Activated T-helper 17 cell treated with anti-CD3 and anti-CD28 coated beads, Interleukin-2, amount 50 U/mL, for 72 hours (primary cell): ENCODE measurements at places on chromosomes 3 and 15. TPM values are rescaled to one million over a fixed set of nuclear protein-coding genes. Genes with fewer than 3 reads are reported as not detected.
A peak's percentile ranks its signal among the peaks of the same experiment; 100 is the strongest.

GRCh38 chr3:66010739-66011655 lies 27.7 kb downstream of the MAGI1 start:
- no peak for ATAC-seq

GRCh38 chr15:81747026-81747425 lies 298.8 kb downstream of the MEX3B start:
- no peak for ATAC-seq

DNA sequence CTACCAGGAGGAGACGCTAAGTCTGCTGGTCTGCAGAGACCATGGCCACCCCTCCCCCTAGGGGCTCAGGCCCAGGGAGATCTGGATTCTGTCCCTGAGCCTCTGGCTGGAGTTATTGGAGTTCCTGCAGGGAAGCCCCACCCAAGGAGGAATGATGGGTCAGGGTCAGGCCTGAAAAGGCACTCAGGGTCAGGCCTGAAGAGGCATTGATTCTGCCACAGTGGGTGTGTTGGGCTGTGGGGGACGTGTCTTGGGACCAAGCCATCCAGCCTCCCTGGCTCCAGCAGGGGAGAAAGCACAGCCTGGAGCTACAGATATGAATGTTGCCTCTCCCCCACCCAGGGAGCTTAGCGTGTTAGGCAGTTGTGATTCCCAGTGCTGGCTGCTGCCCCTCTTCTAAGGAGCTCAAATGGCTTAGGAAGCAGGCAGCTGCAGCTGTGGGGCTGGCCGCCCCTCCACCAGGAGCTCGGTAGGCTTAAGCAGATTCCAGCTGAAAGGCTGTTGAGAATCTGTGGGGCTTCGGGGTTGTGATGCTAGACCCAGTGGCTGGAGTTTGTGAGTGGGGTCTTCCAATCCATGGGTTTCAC lies 176.7 kb downstream of the CHL1 start:
- ATAC-seq = no peak

Gene IL5RA
- total RNA-seq = 0.79 TPM

- ATAC-seq = peak; percentile 70
Observed at GRCh38 chr15:51077221-51078153, 17.2 kb downstream of the TNFAIP8L3 start.

GRCh38 chr15:85019815-85020590 lies 38.3 kb downstream of the PDE8A start:
- ATAC-seq = peak; percentile 71

Gene CLRN1
- not detected for total RNA-seq

DNA sequence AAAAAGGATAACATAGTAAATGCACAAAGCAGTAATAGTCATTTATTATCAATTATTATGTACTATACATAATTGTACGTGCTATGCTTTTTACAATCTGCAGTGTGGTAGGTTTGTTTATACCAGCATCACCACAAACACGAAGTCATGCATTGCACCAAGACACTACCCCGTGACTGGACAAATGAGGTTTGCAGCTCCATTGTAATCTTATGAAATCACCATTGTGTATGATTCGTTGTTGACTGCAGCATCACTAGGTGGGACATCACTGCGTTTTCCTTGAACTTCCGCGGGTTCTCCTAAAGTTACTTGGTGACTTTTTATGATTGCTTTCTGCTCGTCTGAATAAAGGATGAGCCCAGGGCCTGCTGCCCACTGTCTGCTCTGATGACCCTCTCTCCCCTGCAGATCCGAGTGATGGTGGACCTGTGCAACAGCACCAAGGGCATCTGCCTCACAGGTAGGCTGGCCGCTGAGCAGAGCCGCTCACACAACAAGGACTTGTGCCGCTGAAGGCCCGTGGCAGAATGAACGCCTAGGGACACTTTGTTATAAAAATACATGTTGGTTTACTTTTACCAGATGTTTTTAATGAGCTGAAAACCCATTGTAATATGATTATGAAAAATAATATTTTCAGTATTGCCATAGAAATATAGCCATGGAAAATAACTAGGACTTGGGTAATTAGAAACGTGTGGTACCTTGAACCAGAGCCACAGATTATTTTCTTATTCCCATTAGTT lies 35.8 kb downstream of the GLDN start:
- no peak for ATAC-seq

Gene MAPKBP1
- total RNA-seq = 45.5 TPM

Gene TRIM42
- not detected for total RNA-seq

- no peak for ATAC-seq
Observed at GRCh38 chr3:14646589-14647413, 4.8 kb upstream of the CCDC174 start.

GRCh38 chr3:83628471-83628870 lies 1330.3 kb upstream of the CADM2 start:
- ATAC-seq = no peak

- no peak for ATAC-seq
Observed at GRCh38 chr3:38658841-38659240, 9.4 kb upstream of the SCN5A start.

DNA sequence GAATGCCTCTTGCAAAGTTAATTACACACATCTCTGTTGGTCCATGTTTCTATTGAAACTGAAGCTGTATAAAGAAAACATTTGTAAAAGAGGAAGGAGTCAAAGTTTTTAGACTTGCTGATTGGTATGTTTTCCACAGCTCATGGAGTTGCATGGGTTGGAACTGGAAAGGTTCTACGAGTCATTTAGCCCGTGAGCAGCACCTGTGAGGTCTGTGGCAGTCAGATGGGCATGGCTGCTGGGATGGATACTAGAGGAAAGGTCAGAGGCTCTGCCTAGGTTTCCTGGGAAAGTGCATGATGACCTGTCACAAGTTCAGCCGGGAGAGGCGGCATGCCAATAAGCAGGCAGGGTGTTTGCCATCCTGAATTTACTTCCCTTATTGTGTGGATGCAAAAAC lies 155.4 kb downstream of the CACNA1D start:
- no peak for ATAC-seq

DNA sequence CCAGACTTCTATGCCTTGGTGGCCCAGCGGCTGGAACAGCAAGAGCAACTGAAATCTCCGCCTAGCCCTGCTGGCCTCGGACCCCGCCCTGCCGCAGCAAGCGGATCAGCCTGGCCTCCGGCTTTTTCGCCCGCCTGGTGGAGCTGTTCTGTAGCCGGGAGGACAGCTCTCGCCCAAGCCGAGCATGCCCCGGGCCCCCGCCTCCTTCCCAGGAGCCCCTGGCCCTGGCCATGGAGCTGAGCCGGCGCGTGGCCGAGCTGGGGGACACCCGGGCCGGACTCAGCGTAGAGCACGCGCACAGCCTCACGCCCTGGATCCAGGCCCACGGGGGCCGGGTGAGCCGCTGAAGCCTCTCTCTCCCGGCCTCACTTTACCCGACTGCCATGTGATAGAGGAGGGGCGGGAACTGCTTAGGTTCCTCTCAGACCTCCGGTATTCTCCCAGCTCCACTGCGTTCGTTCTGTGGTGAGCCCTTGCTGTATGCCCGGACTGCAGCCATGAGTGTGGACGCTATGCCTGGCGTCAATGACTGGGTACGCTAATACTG lies 24.1 kb upstream of the MRPL3 start:
- no peak for ATAC-seq

DNA sequence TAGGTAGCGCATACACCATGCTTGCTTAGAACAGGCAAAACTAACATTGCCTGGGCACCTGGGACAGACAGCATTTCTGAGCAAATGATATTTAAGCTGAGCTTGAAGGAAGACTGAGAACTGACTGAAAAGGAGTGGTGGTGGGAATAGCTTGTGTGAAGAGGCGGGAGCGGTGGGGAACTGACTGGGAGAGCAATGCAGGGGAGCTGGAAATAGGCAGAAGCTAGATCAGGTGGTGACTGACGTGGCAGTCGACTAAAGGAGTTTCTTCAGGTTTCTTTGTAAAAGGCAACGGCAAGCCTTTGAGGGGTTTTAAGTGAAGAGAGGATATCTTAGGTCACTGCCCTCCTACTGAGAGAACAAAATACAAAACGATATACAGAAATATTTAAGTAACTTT lies 61.8 kb downstream of the NEO1 start:
- ATAC-seq = no peak

DNA sequence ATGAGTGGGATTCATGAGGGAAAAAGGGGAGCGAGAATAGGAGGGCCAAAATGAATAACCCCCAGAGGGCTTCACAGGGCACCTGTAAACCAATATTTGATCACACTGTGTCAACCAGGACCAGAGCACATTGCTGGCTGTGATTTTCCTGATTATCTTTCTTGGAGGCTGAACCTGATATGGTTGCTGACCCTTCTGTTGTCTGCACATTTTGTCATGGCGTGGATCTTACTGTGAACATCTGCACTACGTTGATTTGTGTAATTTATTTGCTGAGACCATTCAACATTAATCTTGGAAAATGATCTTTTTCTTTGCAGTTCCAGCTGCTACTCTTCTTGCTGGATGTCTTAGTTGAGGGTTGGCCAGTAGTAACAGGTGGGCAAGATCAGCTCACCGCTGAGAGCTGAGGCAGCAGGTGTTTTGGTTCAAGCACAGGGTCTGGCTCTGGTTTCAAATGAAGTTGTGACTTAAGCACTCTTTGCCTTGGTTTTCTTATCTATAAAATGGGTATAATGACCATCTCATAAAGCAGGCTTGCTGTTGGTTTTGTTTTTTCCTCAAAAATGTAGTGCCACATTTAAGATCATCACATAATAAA lies 61.2 kb downstream of the ARHGEF26 start:
- no peak for ATAC-seq

- no peak for ATAC-seq
Observed at GRCh38 chr3:117079997-117080396, 370.4 kb downstream of the TUSC7 start.

- no peak for ATAC-seq
Observed at GRCh38 chr15:59571606-59572005, 40.0 kb upstream of the GCNT3 start.

Gene ALPK3
- 0.29 TPM for total RNA-seq

- no peak for ATAC-seq
Observed at GRCh38 chr3:4680871-4681300, 187.7 kb downstream of the ITPR1 start.

GRCh38 chr3:166195808-166196207 lies 358.6 kb upstream of the BCHE start:
- no peak for ATAC-seq

DNA sequence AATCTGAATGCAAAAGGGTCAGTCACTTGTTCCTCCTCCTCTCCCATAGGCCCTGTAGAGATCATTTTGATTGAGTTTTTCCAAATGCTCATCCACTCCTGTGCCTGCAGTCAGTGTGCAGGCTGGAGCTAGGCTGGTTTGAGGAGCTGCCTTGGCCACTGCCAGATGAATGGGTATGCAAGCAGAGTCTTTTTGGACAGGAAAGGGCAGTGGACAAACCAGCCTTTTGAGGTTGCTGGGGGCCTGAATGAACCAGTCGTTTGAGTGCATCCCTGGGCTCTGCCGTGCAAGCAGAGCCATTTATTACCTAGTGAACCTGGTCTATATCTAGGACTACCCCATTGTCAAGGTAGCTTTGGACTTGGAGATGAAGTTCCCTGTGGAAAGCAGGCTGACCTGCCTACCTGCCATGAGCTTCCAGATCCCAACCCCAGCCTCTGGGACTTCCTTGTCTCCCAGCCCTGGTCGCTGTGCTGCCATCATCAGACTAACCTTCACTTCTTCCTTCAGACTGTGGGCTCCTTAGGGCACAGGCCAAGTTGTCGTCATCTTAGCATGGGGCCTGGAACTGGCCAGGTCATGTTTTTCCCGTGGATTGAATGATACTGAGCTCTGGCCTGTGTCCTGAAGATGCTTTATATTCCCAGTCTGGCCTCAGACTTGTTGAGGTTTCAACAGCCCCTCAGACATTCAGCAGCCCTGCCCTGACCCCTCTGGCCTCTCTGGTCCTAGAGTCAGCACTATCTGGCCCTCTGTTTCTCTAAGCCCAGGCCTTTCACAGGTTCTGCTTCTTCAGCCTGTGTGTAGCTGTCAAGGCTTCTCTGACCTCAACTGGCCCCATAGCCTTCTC lies 55.5 kb upstream of the PRR23C start:
- no peak for ATAC-seq

DNA sequence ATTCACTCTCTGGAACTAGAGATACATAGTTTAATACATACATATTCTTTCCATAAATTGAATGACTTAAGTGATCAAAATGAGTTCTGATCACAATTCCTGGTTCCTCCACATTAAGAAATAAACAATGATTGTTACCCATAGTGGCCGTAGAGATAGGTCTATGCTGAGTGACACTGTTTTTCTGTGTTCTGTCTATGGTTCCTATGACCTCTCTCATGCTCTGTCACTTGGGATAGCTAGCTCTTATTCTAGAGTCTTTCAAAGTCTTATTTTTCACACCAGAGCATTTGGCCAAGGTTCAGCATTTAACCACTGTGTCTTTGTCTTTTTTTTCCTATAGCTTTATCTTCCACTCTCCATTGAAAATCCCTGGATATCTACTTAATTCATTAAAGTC lies 132.4 kb downstream of the GOLGA6L6 start:
- no peak for ATAC-seq

Gene WDR82
- total RNA-seq = 106 TPM

- ATAC-seq = no peak
Observed at GRCh38 chr3:185949515-185949914, 11.7 kb upstream of the TRA2B start.

Gene GABRG3
- total RNA-seq = not detected

GRCh38 chr15:95162531-95162930 lies 931.2 kb downstream of the MCTP2 start:
- no peak for ATAC-seq

DNA sequence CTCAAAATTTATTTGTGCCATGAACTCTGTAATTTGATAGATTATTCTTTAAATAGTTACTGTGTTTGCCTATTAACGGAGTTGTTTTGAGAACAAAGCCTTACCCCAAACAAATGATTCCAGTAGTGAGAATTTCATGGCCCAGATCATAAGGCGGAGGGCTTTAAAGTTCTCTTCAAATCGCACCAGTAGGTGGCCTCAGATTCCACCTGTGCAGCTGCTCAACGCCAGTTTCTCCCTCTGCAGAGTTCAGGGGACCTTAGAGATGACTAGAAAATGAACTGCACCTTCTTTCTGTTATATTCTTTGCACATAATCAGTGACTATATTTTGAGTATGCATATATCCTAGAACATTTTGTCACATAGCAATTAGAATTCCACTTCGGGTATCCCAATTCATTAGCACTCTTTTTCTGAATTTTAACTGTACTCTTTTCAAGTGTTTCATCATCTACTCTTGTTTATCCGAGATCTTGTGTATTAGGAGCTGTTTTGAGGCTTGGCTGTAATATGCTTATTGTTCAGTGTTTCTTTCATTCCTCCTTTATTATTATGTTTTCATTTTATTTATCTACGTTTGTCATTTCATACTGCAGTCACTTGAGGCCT lies 232.6 kb upstream of the CHRM5 start:
- no peak for ATAC-seq

GRCh38 chr3:196477678-196478077 lies 25.9 kb downstream of the RNF168 start:
- ATAC-seq = no peak

DNA sequence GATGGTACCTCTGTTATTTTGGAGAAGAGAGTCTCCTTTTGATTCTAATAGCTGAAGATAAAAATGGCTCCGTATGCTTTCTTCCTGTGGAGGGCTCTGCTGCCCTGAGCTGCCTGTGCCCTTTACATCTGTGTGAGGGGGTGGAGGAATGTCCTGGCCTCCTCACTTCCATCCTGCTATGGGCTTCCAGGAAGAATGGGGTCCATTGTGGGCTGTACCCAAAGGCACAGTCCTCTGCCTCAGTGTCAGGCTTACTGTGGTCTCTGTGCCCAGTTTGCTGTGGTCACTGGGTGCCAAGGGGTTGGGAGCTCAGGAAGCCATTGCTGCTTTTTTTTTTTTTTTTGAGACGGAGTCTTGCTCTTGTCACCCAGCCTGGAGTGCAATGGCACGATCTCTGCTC lies 14.4 kb downstream of the DAG1 start:
- ATAC-seq = no peak
